ENCODE measurements at places on chromosomes 6 and 20.

- DNase-seq = peak; percentile 45
These were observed 73.5 kb upstream of the ARID1B start for GRCh38 chr6:156703719-156704118.

GRCh38 chr20:1618954-1619540 lies 762 bp downstream of the SIRPB1 start:
- no peak for DNase-seq

GRCh38 chr6:53584726-53585125 lies 39.8 kb upstream of the GCLC start:
- no peak for DNase-seq

DNA sequence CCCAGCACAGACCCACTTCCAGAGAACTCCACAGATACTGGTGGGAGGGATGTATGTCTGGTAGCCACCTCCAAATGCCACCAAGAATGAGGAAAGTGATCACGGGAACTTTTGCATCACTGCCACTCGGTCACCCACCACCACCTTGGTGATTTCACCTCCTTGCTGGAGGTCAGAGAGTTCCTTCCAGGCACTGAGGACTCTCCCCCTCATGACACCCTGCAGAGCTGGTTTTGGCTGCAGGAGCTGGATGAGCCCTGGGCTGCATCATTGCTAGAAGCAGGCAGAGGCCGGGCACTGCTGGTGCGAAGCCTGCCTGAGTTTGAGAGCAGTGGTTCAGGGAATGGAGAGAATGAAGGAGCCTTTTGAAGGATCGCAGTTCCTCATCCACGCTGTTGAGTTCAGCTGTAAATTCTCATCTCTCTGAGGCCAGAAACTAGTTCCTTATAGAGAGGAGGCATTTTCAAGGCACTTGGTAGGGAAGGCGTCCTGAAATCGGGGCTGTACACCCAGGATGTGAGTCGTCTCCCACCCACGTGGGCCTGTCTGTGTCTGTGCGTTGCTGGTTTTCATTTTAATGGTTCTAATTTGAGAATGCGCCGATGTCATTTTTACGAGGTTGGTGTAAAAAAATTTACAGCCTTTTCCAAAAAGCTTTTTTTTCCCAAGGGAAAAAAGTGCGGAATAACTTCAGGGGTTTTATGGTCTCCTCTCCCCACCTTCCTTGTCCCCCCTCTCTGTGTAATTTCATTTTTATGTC lies 25.0 kb downstream of the FOXP4 start:
- DNase-seq = no peak

GRCh38 chr6:65199683-65200082 lies 507.3 kb downstream of the EYS start:
- peak; percentile 16 for DNase-seq

DNA sequence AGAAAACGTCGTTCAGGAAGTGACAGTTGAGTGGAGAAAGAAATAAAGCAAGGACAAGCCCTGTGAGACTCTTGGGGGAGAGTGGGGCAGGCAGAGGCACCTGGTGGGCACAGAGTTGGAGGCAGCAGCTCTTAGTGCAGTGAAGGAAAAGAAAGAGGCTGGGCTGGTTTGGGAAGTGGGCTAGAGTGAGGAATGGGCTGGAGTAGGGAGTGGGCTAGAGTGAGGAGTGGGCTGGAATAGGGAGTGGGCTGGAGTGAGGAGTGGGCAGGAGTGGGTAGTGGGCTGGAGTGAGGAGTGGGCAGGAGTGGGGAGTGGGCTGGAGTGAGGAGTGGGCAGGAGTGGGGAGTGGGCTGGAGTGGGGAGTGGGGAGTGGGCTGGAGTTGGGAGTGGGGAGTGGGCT lies 43.7 kb upstream of the BCAS1 start:
- no peak for DNase-seq

GRCh38 chr20:21315138-21315537 lies 12.0 kb downstream of the XRN2 start:
- peak; percentile 83 for DNase-seq
